Activated CD4-positive, alpha-beta T cell treated with anti-CD3 and anti-CD28 coated beads, Interleukin-2, amount 10 ng/mL, durations not matched to agents 7 days and 5 days (primary cell): ENCODE measurements at places on chromosomes 4 and X.
A peak's percentile ranks its signal among the peaks of the same experiment; 100 is the strongest.

DNA sequence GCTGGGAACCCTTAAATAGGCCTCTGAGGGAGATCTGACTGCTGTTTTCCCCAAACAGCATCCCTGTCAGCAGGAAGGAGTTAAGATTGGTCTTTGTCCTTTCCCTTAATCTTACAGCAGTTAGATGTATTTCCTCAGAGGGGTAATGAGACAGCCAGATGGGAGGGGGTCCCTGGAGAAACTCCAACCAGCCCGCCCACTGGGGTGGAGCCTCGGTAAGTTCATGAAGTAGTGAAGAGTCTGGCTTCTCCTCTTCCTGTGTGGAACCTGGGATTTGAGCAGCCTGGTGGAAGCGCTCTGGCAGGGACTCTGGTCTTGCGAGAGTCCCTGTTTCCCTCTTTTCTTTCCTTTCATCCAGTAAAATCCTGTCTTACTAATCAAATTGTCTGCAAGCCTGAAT lies 330.0 kb downstream of the TLL1 start:
- DNase-seq: no peak

- peak; percentile 20 for DNase-seq
These were observed 1.5 kb downstream of the JAKMIP1 start for GRCh38 chr4:6198768-6199421.

DNA sequence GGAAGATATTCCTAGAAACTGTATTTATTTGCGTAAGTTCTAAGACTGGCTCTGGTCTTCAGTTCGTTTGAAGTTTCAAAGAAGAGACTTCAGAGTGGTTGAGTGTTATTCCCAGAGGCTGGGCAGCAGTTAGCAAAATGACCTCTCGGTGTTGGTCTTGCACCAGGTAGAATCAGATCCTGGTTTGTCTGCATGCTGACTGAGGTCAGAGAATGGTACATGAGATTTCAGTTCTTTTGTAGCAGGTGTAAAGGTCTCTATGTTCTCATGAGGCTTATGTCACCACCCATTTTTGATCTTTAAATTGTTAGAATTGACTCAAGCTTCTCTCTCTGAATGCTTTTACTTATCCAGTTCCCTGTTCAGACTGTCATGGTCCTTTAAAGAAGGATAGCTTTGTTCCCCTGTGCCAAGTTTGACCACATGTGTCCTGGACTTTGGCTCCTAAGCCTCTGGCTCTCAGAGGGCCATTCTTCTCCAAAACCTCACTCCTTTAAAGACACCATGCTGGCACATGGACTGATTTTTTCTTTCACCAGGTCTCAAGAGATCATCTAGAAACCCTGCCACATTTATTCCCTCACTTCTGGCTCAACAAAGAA lies 355.8 kb upstream of the BOD1L1 start:
- DNase-seq: no peak

- no peak for DNase-seq
These were observed 257.7 kb upstream of the SPOCK3 start for GRCh38 chr4:167492007-167492406.

DNA sequence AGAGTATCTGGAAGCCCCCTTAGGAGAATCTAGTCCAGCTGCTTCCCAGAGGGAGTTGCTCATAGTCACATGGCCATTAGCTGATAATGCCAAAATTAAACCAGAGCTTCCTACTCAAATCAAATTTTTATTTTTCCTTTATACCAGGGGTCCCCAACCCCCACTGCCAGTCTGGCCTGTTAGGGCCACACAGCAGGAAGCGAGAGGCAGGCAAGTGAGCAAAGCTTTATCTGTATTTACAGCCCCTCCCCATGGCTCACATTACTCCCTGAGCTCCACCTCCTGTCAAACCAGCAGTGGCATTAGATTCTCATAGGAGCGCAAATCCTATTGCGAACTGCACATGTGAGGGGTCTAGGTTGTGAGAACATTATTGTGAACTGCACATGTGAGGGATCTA lies 19.2 kb upstream of the TNIP3 start:
- DNase-seq: no peak

GRCh38 chr4:73707269-73707875 lies 33.0 kb upstream of the CXCL8 start:
- no peak for DNase-seq

GRCh38 chr4:74092957-74093356 lies 6.0 kb downstream of the CXCL2 start:
- no peak for DNase-seq

GRCh38 chrX:118216087-118216486 lies 99.5 kb upstream of the KLHL13 start:
- no peak for DNase-seq

DNA sequence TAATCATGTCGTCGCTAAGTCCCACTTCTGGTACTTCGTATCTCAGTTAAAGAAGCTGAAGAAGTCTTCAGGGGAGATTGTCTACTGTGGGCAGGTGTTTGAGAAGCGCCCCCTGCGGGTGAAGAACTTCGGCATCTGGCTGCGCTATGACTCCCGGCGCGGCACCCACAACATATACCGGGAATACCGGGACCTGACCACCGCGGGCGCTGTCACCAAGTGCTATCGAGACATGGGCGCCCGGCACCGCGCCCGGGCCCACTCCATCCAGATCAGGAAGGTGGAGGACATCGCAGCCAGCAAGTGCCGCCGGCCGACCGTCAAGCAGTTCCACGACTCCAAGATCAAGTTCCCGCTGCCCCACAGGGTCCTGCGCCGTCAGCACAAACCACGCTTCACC lies 11.3 kb downstream of the PNCK start:
- DNase-seq: peak; percentile 43

DNA sequence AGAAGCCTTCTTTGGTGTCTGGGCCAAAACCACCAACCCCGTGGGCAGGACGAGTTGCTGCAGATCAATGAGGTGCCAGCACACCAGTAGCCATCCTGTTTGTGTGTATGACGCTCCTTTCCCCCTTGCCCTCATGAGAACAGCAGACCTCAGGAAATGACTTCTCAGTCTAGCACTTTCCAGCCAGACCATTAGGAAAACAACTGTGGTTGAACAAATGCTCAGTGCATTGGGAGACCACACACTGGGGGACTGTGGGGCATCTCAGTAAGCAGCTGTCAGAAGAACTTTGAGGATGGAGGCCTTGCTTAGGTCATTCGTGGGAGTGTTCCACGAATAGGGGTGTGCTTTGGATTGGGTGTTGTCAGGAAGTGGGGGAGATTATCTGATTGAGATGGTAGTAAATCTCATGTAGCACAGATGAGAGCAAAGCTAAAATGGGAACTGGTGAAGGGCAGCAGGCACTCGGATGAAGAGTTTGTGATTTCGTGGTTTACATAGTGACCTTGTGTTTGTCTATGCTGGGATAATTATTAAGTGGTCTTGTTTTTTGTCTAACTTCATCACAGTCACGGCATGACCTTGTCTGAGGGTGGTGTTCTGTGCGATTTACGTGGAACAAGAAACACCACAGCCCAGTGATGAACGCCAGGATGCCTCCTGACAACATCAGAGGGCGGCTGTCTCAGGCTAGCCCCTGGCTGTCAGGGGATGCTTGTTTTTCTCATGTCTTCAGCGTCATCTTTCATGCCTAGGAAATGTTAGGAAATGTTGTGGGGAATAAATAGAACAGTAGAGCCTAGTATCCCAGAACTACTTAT lies 70.1 kb downstream of the USP46 start:
- peak; percentile 8 for DNase-seq

DNA sequence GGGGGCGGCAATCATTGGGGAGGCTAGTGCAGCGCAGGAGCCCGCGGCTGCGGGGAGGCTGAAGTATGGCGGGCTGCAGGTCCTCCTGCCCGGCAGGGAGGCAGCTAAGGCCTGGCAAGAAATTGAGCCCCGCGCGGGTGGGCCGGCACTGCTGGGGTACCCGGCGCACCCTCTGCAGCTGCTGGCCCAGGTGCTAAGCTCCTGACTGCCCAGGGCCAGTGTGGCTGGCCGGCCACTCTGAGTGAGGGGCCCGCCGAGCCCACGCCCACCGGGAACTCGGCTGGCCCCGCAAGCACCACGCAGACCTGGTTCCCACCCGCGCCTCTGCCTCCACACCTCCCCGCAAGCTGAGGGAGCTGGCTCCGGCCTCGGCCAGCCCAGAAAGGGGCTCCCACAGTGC lies 94.9 kb downstream of the SLC39A8 start:
- DNase-seq: no peak

DNA sequence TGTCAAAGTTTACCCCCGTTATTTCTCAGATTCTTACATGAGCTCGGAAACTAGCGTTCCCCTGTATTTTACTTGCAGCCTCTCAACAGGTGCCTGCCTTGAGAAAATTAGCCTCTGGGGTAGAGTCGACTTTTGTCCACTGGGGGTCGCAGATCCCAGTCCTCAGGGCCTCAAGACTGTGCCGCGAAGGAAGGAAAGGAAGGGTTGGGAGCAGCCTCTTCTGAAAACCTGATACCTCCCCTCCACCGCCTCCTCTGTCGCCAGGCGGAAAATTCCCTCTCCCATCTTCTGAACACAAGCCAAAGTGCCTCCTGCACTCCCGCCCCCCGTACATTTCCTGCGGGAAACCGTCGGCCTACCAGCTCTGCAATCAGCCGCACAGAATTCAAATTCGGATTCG lies 44.4 kb upstream of the TMSB15B start:
- peak; percentile 51 for DNase-seq

- DNase-seq: no peak
These were observed 260.7 kb upstream of the SFRP2 start for GRCh38 chr4:154049457-154050181.

DNA sequence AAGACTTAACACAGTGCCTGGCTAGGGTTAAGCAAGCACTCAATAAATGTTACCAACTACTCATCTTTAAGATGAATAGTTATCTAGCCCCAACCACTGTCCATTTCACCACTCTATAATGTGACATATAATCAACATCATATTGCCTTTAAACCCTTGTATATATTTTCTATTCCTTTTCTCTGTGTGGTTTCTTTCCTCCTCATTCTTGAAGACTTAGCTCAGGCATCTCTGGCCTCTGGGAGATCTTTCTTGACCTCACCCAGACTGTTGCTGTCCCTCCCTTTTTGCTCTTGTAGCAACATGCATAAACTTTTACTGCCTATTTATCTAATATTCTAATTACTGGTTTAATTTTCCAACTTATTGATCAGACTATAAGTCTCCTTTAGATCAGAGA lies 249.9 kb upstream of the MAB21L2 start:
- DNase-seq: no peak

DNA sequence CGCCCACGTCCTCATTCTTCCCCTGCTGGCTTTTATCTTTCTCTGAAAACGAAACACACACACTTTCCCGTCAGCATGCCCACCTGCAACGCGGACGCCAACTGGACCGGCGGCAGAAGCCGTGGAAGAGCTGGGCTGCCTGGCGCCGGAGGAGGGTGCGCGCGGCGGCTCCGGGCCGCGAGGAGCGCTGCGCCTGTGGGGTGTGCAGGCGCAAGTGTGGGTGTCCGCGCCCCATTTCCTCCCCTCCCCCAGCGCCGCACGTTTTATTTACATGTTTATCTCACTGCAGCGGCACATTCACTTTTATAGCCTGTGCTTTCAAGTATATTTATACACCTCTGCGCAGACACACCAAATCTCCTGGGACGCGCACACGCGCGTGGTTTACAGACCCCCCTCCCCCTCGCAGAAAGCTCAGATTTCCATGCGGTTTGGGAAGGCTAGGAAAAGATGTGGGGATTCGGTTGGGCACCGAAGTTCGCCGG lies 1.5 kb downstream of the PITX2 start:
- no peak for DNase-seq

DNA sequence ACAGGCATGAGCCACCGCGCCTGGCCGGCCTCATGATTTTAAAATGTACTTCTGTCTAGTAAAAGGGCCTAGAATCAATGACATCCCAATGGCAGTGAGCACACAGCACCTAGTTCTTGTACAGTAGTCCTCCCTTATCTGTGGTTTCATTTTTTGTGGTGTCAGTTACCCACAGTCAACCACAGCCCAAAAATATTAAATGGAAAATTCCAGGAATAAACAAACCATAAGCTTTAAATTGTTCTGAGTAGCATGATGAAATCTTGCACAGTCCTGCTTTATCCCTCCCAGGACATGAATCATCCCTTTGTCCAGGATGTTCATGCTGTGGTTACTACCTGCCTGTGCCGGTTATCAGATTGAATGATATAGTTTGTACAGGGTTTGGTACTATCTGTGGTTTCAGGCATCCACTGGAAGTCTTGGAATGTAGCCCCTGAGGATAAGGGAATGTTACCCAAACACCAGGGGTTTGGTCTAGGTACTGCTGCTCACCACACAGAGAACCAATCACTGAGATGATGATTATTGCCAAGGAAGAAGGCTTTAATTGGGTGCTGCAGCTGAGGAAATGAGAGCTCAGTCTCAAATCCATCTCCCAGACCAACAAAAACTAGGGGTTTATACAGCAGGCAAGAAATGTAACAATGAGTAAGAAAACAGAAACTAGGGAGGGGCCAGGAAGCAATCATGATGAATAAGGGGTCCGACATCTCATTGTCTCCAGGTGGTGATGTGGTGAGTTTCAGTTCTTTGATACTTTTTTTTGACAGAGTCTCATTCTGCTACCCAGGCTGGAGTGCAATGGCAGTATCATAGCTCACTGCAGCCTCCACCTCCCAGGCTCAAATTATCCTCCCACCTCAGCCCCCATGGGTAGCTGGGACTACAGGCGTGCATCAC lies 16.2 kb upstream of the FHL1 start:
- DNase-seq: no peak

DNA sequence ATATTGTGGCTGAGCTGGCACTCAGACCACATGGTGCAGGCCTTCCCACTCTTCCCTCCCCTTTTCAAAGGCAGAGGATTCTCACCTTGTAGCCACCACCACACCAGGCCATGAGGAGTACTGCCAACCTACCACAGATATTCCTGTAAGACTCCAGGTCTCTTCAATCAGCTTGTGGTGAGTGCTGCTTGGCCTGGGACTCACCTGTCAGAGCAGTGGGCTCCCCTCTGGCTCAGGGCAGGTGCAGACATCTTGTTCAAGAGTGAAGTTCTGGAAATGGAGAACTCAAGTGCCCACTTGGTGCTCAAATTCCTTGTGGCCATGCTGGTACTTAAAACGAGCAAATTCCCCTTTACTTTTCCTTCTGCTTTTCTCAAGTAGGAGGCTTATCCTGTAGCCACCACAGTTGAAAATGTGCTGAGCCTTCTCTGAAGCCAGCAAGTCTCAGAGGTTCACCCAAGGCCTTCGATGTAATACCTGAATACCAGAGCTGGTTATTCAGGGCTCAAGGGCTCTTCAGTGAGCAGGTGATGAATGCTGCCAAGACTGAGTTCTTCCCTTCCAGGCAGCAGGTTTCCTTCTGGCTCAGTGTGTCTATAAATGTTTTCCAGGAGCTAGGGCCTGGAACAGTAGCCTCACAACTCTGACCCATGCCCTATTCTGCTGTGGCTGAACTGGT lies 212.9 kb downstream of the TEX13C start:
- DNase-seq: no peak

DNA sequence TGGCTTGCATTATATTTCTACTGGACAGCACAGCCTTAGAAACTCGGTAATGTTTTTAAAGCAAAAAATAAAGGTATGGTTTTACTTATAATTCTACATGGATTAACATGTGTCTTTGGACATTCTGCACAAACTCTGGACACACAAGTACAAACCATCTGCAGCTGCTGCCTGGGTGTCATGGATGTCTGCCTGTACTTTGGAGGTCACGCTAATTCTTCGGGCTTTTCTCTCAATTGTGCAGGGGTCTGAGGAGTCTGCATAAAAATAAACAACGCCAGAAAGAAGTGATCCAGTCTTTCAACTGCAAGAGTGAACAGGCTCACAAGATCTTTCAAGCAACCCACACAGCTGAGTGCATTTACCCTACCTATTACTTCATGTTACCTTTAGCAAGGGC lies 55.2 kb downstream of the TAB3 start:
- DNase-seq: no peak
